Cortex of kidney (tissue), 1 donor: ENCODE measurements at places on chromosomes 12 and 14.

GRCh38 chr12:93055221-93055620 is 126.1 kb upstream of the EEA1 start:
- no peak for DNase-seq

GRCh38 chr12:58046271-58046670 is 104.9 kb downstream of the ATP23 start:
- DNase-seq, result no peak

DNA sequence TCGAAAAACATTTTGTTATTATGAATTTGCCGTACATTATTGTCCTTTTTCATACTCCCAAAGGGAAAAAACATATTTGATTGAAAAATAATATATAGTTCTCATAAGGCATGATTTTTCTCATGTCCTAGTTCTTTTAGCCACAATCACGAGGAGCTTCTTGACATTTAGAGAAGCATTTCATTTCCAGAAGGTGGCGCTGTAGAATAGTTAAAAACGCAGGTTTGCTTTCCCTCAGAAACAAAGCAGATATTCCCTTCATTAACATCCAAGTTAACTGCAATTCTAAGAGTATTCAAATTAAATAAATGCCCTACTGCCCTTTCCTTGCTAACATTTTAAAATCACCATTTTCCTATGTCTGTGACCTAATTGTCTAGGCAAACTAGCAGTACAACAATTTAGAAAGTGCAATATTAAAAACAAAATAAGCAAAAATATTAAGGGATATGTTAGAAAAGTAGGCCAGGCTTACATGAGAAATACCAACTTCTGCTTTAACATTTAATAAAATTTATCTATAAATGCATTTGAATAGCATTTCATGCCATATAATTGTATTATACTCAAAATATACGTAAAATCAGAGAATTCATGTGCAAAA is 10.9 kb upstream of the PIK3C2G start:
- no peak for DNase-seq

- DNase-seq, result no peak
These were observed 970 bp downstream of the CDH24 start for GRCh38 chr14:23056145-23056955.

DNA sequence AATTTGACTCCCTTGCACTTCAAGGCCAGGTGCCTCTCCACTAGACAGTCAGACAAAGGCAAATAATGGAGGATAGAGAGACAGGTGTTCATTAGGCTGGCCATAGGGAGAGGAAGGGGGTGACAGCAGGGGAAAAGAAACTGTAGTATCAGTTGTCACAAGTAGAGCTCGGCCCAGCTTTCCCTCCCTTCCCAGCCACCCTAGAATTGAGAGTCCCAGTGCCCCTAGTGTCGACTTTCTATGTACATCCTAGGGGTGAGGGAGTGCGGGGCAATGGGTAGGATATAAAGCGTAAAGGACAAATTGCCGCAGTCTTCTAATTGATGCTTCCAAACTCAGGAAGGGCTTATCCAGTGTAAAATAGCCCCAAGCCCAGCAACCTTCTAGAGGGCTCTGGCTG is 39.0 kb downstream of the BAZ2A start:
- DNase-seq, result no peak

DNA sequence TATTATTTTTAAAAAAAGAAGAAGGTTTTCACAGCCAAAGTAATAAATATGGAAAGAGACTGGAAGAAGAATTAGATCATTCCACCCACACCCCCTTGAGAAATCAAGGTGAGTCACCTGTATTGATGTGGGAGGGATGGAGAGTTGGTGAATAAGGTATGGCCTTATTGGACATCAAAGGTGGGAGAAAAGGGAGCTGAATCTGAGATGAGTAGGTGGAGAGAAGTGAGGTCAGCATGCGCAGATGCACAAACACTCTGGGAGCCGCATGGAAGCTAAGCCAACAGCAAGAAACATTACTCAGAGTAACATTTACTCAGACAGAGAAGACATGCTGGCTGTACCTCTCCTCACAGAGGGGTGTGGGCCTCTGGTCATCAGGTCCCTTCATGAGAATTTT is 113.1 kb upstream of the FOXG1 start:
- no peak for DNase-seq

DNA sequence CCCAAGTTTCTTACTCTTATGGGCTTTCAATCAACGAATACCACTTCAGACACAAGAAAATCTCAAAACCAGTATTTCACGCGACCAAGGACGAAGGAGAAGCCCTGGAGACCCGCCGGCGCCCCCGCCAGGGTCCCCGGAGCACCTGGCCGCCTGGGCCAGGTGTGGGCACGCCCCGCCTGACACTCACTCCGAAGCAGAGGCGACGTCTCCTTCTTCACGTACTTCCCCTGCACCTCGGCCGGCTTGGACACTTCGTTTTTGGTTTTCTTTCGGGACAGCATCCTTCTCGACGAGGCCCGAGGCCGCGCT is 466 bp downstream of the SAV1 start:
- no peak for DNase-seq

DNA sequence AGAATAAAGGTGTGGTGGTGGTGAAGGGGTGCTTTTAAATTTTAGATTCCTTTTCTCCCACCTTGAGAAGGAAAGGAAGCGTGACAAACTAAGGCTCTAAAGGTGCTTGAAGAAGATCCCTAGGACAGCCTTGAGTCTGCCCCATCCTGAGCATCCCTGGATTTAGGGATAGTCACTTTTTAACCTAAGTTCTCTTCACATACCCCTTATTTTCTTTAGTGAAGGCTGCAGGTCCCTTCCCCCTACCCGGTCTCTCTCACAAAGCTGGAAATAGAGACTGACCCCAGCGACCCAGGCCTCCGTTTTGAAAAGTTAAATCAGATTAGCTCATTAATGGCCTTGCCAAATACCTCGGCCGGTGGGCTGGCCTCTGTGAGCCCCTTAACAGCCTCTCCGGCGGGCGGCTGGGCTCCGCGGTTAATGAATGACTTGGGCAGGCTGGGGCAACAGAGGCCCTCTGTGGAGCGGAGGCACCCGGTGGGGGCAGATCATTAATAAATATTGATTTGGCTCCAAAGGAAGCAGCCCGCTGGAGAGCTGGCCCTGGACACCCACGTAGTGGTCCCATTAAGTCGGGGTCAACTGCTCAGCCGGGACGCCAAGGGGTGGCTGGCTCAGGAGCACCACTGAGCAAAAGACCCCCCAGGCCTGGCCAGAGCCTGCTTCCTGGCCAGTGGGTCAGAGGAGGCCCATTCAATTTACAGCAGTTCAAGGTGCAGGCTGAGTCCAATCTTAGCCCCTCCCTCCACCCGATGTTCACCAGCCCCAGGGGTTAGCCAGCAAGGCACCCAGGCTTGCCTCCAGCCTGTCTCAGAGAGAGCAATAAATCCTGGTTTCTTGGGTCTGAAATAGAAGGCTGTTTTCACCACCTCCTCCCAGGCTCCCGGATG is 31.8 kb downstream of the PAH start:
- DNase-seq, result no peak

GRCh38 chr12:92640691-92641090 is 62.1 kb upstream of the PLEKHG7 start:
- no peak for DNase-seq

- no peak for DNase-seq
These were observed 405.0 kb upstream of the TMTC1 start for GRCh38 chr12:30188602-30189326.

- no peak for DNase-seq
These were observed 6.9 kb upstream of the ACVRL1 start for GRCh38 chr12:51900323-51900889.

- no peak for DNase-seq
These were observed 8.9 kb upstream of the KRT7 start for GRCh38 chr12:52224151-52224550.

DNA sequence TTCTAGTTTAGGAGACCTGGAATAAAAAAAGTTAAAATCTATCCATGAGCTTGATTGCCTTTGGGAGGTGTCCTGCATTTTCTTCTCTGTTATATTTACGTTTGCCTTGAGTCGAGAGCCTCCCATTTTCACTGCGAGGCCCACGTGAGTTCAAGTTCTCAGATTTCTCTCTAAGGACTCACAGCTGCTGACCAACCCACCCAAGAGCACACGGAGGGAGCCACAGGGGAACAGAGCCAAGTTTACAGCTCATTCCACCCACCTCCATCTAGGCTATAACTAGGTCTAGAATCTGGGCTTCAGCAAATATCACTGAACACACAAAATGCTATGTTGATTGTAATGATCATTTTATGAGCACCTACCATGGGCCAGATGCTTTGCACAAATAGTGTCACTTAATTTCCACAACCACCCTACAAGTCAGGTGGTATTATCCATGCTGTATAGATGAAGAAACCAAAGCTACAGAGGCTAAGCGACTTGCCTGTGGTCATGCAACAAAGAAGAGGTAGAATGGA is 16.7 kb downstream of the ALDH1L2 start:
- DNase-seq, result no peak

DNA sequence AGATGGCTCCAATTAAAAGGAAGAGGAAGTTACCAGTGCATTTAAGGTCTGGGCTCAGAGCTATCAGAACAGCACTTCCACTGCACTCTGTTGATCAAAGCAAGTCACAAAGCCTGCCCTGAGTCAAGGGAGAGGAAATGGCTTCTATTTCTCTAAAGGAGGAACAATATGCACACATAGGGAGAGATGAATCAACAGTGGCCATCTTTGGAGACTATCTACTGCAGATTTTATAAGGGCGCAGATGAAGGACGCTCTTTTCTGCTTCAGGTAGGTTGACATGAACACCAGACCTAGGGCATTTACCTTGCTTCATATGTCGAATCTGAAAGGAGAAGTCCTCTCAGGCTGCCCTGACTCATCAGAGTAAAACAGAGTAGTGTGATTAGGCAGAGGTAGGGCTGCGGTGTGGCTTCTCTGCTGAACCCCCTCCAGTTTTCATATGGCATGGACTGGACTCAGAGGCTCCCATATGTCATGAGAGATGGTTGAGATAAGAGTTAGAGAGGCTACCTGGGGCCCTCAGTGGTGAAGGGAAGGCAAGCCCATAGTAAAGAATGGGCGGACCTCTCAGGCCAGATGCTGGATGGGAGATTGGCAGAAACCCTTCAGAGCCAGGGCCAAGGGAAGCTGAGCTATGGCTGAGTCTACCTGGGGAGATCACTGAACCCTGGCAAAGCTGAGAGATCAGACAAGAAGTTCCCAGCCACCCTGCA is 84.4 kb downstream of the ARF6 start:
- no peak for DNase-seq

GRCh38 chr12:52924764-52925716 is 20.2 kb upstream of the KRT8 start:
- DNase-seq, result no peak

- no peak for DNase-seq
These were observed 4.9 kb upstream of the CRIP2 start for GRCh38 chr14:105469456-105470349.

DNA sequence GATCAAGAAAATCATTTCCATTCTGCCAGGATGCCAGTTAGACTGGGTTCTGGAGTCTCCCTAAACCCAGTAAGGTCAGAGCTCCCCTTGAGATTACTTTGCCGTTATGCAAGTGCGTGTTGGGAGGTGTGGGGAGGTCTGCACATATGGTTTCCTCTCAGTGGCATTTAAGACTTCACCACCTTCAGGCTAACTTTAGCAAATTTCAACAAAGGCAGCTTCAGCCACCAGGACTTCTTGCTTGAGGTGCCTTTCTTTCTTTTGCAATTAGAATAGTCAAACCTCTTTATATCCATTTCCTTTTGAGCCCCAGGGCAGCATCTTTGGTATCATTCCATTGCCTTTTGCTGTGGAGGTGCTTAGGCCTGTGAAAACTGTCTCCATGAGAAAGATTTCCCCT is 117.2 kb upstream of the CCND2 start:
- DNase-seq, result no peak

- no peak for DNase-seq
These were observed 53.7 kb downstream of the GALNT4 start for GRCh38 chr12:89470741-89471509.
